Stimulated activated CD4-positive, alpha-beta T cell treated with anti-CD3 and anti-CD28 coated beads, Interleukin-2, amount 100 ng/mL, for 24 hours (primary cell): ENCODE measurements at places on chromosomes 1 and 21.

DNA sequence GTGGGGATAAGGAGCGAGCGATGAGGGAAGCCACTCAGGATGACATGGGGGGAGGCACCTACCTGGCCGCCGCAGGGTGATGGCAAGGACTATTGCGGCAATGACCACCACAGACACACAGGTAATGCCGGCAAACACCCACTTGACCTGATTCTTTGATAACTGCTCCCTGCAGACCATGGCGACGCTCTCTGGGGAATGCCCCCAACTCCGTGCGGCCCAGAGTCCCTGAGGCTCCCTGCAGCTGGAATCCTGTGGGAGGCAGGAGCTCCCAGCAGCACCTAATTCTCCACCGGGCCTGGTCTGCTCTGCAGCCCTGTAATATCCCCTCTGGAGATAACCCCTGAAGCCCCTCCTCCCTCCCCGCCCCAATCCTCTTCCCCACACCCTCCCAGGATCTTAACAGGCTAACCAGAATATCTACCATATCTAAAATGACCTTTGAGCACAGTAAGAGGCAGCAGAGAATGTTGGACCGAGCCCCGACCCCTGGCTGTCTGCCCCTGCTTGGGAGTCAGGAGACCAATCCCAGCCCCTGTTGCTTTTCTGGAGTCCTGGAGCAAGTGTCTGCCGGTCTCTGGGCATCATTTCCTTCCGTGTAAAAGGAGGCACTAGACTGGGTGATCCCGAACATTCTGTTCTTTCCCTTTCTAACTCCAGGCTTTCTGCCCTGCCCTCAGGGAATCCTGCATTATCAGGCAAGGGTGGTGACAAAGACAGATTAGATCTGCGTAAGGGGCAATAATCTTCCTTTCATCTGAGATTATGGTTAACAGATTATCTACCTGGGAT, at the start of gene FAM151A:
TSS of gene FAM151A (minus strand) at position 310 of the 792 bp plus-strand sequence. CDS start at position 180, 130 bp downstream.
- no peak for DNase-seq

GRCh38 chr1:52595061-52595460, 7.1 kb upstream of the GPX7 start:
- no peak for DNase-seq

DNA sequence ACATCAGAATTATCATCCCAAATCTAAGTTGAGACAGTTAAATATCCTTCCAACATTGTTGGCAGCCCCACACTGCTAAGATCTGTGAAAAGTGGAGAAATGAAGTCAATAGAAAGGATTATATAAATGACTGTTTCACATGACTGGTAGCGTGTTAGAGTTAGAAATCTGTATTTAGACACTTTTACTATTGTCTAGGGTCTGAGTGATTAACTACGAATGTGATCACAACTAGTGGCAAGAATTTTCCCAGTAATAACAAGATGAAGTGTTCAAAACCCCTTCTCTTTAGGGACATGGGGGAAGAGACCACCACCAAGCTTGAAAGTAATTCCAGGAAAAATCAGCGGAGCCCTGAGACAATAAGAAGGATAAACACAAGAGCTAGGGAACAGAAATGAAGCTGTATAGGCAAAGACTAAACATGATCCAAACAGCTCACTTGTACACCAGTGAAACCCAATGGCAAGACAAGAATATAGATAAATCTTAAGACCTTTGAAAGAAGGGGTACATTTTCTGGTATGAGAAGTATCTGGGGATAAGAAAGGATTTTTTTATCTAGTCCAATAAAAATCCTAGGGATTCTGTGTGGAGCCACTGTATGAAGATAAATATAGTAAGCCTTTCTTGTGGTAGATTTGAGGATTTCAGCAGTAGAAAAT, 646.6 kb upstream of the USP24 start:
- no peak for DNase-seq

- DNase-seq = no peak
Observed at GRCh38 chr1:157652859-157653493, 47.6 kb downstream of the FCRL3 start.

GRCh38 chr1:7255303-7256058, 470.2 kb downstream of the CAMTA1 start:
- no peak for DNase-seq

DNA sequence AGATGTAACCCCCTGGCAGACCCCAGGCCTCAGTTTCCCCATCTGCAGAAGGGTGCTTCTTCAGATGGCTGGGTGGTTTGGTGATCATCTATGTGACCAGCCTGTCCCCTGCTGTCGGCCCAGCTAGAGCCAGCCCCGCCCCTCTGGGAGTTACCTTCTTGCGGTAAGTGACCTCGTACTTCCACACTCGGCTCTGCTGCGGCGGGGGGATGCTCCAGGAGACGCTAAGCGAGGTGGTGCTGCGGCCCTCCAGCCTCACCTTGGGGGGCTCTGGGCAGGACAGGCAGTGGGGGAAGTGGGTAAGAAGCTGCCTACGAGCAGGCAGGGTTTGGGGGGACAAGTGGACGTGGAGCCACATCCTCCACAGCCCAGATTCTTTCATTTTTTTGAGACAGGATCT, 20.4 kb downstream of the EPHA2 start:
- no peak for DNase-seq

DNA sequence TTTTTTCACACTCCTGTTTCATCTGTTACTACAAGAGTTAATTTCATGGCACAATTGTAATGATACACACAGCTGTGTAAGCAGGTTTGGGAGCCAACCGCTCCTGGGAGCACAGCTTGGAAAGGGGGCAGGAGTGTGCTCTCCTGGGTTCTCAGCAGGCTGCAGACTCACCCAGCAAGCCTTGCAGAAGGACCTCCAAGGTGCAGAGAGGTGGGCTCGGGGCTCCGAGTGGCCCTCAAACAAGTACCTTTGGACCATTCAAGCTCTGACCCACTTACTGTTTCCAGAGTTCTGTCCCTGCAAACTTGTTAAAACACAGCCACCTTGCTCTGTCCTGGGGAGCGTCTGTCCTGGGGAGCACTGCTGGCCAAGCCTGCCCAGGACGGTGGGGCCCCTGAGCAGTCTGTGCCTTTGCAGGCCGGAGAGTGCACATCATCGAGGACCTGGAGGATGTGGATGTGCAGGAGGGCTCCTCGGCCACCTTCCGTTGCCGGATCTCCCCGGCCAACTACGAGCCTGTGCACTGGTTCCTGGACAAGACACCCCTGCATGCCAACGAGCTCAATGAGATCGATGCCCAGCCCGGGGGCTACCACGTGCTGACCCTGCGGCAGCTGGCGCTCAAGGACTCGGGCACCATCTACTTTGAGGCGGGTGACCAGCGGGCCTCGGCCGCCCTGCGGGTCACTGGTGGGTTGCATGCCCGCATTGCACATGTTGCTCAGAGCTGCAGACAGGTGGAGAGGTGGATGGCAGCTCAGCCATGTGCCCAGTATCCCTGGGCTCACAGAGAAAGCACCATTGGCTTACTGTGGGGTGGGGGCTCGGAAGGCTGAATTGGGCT, 78.0 kb downstream of the OBSCN start:
- DNase-seq = no peak

GRCh38 chr1:16134066-16134801, 21.6 kb downstream of the EPHA2 start:
- DNase-seq = no peak

GRCh38 chr1:6029351-6029750, 16.3 kb upstream of the KCNAB2 start:
- no peak for DNase-seq

- no peak for DNase-seq
Observed at GRCh38 chr1:24152631-24153494, 9.9 kb upstream of the IL22RA1 start.

GRCh38 chr1:27614625-27615344, 10.8 kb upstream of the AHDC1 start:
- no peak for DNase-seq

- DNase-seq = no peak
Observed at GRCh38 chr1:156833603-156834002, 17.0 kb upstream of the SH2D2A start.

GRCh38 chr1:169886422-169886821, 7.3 kb downstream of the SCYL3 start:
- no peak for DNase-seq

DNA sequence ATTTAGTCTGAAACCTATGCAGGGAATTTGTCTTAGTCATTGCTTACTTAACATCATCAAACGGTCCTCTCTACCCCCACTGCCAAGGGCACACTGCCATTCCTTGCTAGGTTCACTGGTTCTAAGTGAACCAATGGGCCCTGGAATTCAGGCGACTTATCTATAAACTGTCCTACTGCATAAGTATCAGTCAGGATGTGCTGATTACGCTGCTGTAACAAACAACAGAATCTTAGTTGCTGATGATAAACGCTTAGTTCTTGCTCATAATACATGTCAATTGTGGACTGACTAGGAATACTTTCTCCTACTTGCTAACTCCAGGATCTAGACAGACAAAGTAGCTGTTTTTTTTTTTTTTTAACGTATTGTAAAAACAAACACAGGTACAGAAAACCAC, 136.1 kb downstream of the PRDM2 start:
- no peak for DNase-seq

DNA sequence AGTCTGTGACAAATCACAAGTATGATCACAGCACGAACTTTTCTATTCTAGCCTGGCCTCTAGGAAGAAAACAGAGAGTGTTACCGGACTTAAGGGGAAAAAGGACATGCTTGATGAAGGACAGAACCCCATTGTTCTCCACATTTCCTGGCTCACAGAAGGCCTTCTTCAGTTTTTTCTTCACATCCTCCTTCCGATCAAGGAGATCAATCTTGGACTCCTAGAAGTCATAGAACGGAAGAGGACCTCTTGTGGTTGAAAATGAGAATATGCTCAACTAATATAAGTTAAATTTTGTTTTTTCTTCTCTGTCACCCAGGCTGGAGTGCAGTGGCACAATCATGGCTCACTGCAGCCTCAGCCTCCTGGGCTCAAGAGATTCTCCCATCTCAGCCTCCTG, 30.3 kb downstream of the YARS1 start:
- DNase-seq = no peak

DNA sequence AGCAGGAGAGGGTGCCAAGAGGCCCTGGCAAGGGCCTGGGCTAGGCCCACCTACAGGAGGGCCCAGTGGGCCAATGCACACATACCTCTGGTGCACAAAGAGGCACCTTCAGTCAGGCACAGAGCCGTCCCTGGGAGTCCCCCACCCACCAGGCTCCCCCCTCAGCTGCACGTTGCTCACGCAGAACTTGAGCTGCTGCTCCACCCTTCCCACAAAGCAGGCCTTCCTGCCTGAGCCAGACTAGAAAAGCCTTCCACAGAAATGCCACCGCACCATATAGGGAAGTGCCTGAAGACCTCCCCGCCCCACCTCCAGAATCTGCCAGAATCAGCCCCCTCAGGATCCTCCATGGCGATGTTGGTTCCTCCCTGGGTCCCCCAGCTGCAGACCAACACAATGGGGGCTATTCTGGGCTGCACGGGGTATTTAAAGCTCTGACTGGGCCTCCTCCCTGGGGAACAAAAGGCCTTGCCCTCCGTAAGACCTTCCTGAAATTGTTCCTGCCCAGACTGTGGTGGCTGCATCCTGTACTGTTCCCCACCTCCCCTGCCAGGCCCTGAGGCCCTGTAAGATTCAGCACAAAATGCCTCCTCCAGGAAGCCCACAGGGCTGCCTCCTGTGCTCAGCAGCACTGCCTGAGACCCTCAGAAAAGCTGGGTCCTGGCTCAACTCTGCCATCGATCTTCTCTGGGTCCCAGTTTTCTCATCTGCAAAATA, 27.2 kb downstream of the HSPG2 start:
- peak; percentile 46 for DNase-seq

- DNase-seq = no peak
Observed at GRCh38 chr1:200330741-200331428, 79.0 kb downstream of the ZNF281 start.

DNA sequence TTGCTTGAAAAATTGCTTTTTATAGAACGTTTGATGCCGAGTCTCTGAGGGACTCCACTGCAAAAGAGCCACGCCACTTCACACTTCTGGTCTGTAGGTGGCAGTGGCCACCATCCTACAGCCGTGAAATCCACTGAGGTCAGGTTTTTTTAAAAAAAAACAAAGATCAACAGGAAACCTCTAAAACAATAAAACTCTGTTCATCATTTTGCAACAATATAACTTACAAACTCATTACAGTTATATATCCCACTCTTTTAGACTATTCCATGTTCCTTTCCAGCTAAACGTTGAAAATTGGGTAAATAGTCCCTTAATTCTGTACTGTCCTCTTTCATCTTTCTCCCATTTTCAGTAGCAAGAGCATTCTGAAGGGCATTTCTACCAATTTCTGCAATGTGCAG, 64.6 kb upstream of the FMN2 start:
- no peak for DNase-seq

GRCh38 chr1:115183721-115184259, 94.5 kb upstream of the TSPAN2 start:
- DNase-seq = no peak

- no peak for DNase-seq
Observed at GRCh38 chr1:14682941-14683621, 84.6 kb downstream of the KAZN start.

GRCh38 chr1:110548381-110548780, 29.4 kb upstream of the KCNA10 start:
- no peak for DNase-seq

DNA sequence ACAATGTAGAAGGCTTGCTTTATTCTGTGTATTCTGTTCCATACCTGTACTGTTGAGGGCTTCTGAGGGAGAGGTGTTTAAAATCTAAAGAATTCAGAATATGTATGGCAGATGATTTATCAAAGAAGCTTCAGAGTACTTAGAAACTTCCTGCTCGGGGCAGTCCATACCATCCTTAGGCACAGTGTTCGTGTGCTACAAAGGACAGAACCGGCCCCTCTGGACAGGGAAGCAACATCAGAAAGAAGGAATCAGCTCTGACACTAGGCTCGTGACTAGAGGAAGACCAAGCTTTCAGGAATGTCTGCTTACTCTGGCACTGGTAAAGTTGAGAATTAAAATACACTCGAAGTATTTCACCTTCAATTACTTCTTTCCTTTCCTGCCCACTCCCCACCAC, 14.1 kb downstream of the SELP start:
- no peak for DNase-seq

- no peak for DNase-seq
Observed at GRCh38 chr21:44921928-44922327, 1.2 kb upstream of the ITGB2 start.

GRCh38 chr1:39003794-39004193, 12.7 kb downstream of the AKIRIN1 start:
- no peak for DNase-seq

GRCh38 chr1:100736746-100737145, 17.2 kb downstream of the VCAM1 start:
- no peak for DNase-seq

DNA sequence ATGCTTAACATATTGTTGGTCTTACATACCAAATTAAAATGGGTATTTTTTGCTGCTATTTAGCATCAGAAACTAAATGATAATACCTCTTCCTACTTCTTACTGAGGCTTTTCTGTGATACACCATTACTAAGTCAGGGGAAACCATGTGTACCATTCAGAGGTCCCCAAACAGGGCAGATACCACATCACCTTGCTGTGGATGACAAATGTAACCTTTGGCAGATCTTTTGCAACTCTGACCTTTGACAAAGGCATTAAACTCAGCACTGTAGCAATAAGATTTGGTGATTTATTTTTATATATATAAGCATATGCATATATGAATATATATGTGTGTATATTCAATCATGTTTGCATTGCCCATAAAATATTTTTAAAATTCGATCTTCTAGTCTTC, 2.9 kb downstream of the FAM177B start:
- DNase-seq = no peak

- peak; percentile 6 for DNase-seq
Observed at GRCh38 chr21:43206231-43207042, 37.6 kb downstream of the CRYAA start.

GRCh38 chr21:45335761-45336534, 48.3 kb upstream of the POFUT2 start:
- DNase-seq = no peak
